ENCODE measurements at places on chromosomes 13 and 19.

GRCh38 chr13:94683409-94683808 is 28.9 kb downstream of the SOX21 start:
- peaks cover 35% of the 10 kb centered on the region for H3K27me3 ChIP-seq
- no peaks in the 10 kb centered on the region for H3K4me1 ChIP-seq
- H3K36me3 ChIP-seq = peaks cover 2% of the 10 kb centered on the region
- H3K27ac ChIP-seq = no peak overlapping the region
- no peak overlapping the region for H3K4me3 ChIP-seq

DNA sequence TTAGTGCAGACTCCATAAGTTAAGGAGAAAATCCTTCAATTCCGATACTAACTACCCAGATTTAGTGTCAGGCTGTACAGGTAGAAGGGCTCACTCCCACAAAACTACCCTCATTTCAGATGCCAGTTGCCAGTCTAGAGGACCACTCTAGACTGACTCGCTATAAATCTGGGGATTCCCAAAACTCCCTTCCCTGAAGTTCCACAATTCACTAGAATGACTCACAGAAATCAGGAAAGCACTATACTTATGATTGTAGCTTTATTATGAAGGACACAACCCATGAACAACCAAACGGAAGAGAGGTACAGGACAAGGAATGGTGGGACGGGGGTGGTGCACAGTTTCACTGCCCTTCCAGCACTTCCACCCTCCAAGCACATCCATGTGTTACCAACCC is 321.2 kb downstream of the DIAPH3 start:
- DNase-seq = no peak
- H3K4me1 ChIP-seq = no peaks in the 10 kb centered on the region
- H3K4me3 ChIP-seq = no peak overlapping the region
- H3K27me3 ChIP-seq = no peaks in the 10 kb centered on the region
- H3K27ac ChIP-seq = no peak overlapping the region
- peaks cover 2% of the 10 kb centered on the region for H3K36me3 ChIP-seq

DNA sequence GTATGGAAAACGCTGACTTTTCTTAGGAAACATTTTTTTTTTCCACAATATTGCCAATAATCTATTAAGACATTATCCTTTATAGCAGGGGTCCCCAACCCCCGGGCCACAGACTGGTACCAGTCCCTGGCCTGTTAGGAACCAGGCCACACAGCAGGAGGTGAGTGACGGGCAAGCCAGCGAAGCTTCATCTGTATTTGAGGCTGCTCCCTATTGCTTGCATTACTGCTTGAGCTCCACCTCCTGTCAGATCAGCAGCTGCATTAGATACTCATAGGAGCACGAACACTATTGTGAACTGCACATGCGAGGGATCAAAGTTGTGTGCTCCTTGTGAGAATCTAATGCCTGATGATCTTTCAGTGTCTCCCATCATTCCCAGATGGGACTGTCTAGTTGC is 793.7 kb downstream of the SLITRK5 start:
- no peaks in the 10 kb centered on the region for H3K36me3 ChIP-seq
- H3K27me3 ChIP-seq = no peaks in the 10 kb centered on the region
- no peak overlapping the region for H3K27ac ChIP-seq
- H3K4me3 ChIP-seq = no peak overlapping the region
- H3K4me1 ChIP-seq = no peaks in the 10 kb centered on the region

GRCh38 chr19:10116085-10116865 is 3.4 kb downstream of the EIF3G start:
- peak overlapping the region; percentile 72 for H3K27ac ChIP-seq
- peak overlapping the region; percentile 44 for H3K4me3 ChIP-seq
- H3K36me3 ChIP-seq = peaks cover 66% of the 10 kb centered on the region
- peaks cover 54% of the 10 kb centered on the region for H3K4me1 ChIP-seq
- no peak for DNase-seq

DNA sequence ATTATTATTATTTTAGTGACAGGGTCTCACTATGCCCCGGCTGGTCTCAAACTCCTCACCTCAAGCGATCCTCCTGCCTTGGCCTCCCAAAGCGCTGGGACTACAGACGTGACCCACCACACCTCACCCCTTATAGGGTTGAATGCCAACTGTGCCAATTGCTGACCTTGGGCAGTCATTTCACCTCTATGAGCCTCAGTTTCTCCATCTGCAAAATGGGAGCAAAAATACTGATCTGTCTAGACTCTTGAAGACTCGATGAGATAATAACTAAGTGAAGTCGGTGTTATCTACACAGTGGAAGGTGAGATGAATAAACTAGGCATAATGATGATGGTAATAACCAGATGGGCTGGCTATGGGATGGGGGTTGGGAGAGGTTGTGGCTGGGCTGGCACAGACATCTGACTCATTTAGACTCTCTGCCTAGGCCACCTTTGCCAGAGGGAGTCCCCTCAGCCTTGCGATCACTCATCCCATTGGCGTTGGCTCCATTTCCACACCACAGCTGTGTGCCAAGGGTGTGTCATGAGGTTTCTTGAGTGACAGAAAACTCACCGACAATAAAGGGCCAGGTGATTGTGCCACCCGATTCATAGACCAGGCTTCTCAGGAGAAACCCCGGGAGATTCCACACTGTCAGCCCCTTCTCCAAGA is at the start of gene CASP14:
TSS of gene CASP14 (plus strand) at position 596 of the 657 bp plus-strand sequence. CDS start 2,772 bp downstream, outside the sequence.
- DNase-seq = no peak
- H3K27ac ChIP-seq = no peak within 1 kb of the TSS
- peaks cover 62% of the 10 kb centered on the region for H3K27me3 ChIP-seq
- H3K4me1 ChIP-seq = no peaks in the 10 kb centered on the region
- H3K36me3 ChIP-seq = no peaks in the 10 kb centered on the region

DNA sequence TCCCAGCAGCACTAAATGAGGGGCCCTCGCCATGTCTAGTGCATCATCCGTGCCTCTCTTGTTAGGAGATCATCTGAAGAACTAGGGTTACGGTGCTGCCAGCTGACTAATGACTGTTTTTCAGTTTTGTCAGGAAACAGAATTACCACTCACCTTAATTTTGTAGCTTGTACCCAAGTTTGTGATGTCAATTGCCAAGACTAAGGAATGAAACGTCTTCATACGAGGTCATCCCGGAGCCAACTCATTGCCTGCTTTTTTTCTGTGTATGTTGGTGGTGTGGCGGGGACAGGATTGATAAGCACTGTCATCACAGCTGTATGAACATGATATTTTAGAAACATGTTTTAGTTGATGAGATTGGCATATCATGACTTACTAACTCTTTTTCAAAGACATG is 100.6 kb downstream of the TNFRSF19 start:
- H3K27ac ChIP-seq = no peak overlapping the region
- no peaks in the 10 kb centered on the region for H3K4me1 ChIP-seq
- no peak overlapping the region for H3K4me3 ChIP-seq
- H3K36me3 ChIP-seq = no peaks in the 10 kb centered on the region
- DNase-seq = no peak
- peaks cover 33% of the 10 kb centered on the region for H3K27me3 ChIP-seq

DNA sequence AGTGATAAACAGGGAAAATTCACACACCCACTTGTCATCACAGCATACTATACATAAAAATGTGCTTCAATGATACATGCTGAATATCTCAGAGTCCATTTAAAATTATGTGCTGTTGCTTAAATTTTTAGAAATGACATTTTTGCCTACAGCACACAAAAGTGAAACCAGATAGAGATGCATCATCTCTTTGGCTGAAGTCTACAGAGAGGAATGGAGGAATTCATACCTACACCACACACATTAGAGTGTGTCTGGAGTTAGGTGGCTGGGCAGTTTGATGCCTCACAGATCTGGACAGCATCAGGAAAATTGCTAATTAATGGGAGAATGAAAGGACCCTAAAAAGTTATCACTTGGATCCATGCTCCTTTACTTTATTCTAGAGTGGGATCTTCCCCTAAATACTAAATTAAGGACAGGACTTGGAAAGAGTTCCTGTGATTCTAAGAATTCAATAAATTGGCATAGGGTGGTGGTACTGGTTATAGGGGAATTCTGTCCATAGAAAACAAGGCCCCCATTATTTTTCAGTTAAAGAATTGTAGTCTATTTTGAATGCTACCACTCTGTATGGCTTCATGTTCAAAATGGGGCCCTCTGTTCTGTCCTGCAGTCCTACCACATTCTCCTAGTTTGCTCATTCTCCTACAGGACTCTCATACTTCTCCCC is 41.3 kb downstream of the RCBTB2 start:
- no peaks in the 10 kb centered on the region for H3K27me3 ChIP-seq
- no peak overlapping the region for H3K4me3 ChIP-seq
- H3K36me3 ChIP-seq = peaks cover 9% of the 10 kb centered on the region
- no peak for DNase-seq
- no peak overlapping the region for H3K27ac ChIP-seq

GRCh38 chr19:40663695-40664692 is 26.5 kb downstream of the NUMBL start:
- H3K27ac ChIP-seq = peak overlapping the region; percentile 85
- H3K4me3 ChIP-seq = peak overlapping the region; percentile 82
- H3K4me1 ChIP-seq = peaks cover 14% of the 10 kb centered on the region

GRCh38 chr13:88887045-88887662 is 1216.0 kb downstream of the SLITRK5 start:
- no peak overlapping the region for H3K4me3 ChIP-seq
- H3K27me3 ChIP-seq = no peaks in the 10 kb centered on the region
- H3K4me1 ChIP-seq = no peaks in the 10 kb centered on the region
- no peak for DNase-seq
- H3K36me3 ChIP-seq = no peaks in the 10 kb centered on the region
- H3K27ac ChIP-seq = no peak overlapping the region

DNA sequence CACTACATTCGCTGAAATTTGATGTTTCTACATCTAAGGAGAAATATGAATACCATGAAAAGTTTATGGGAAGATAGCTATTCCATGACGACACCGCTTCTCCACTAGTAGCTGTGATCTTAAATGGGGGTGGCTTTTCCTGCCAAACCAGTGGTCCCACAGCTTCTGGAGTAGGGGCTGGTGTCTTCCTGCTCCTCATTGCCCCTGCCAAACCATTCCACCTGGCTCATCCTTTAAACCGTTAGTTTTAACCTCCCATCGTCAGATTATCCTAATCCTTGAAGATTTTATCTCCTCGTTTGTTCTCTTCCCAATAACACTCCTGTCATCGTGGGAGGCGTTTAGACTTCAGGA is 568 bp upstream of the ZNF230 start:
- peak overlapping the region; percentile 96 for H3K4me3 ChIP-seq
- peaks cover 8% of the 10 kb centered on the region for H3K36me3 ChIP-seq

DNA sequence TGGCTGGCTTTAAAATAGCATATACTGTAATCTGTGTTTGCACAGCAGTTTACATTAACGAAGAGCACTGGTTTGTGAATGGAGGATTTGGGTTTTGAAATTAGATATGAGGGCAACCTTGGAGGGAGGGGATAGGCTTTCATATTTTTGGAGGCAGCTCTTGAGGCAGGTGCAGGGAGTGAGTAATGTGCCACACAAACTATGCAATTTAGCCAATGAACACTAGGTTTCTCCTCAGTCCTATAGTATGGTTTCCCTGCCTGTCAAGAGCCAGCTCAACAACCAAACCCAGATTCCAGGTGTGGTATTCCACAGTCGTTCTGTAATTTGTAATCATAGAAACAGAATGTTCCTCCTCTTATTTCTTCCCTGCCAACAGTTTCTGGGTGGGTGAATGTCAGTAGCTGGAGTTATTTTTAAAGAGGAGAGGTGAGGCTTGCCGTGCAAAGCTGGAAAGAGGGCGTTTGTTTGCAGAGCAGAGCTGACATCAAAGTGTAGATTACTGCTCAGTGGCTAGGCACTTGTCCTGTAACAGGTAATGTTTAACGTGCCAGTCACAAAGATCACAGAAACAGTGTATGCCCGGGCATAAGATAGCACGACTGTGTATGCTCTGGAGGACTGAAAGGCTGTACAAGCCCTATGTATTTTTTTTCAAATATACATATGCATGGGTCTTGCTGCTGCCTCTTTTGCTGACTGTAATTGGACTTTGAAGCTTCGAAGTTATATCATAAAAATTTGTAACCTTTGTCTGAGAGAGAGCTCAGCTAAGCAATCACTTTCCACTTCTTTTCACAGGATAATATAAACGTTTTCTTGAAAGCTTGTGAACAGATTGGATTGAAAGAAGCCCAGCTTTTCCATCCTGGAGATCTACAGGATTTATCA is 124.2 kb downstream of the LMO7 start:
- peaks cover 4% of the 10 kb centered on the region for H3K36me3 ChIP-seq
- H3K27ac ChIP-seq = peak overlapping the region; percentile 68
- peaks cover 29% of the 10 kb centered on the region for H3K4me1 ChIP-seq
- peak overlapping the region; percentile 72 for H3K4me3 ChIP-seq
- no peaks in the 10 kb centered on the region for H3K27me3 ChIP-seq
- DNase-seq = no peak

- no peak for DNase-seq
- H3K4me1 ChIP-seq = no peaks in the 10 kb centered on the region
- H3K27me3 ChIP-seq = no peaks in the 10 kb centered on the region
- H3K36me3 ChIP-seq = peaks cover 2% of the 10 kb centered on the region
These were observed 221.8 kb upstream of the UBL3 start for GRCh38 chr13:30071969-30072817.

- no peak overlapping the region for H3K27ac ChIP-seq
- peak overlapping the region; percentile 68 for H3K4me3 ChIP-seq
- no peak for DNase-seq
These were observed 115.1 kb downstream of the KCNRG start for GRCh38 chr13:50130123-50130946.

GRCh38 chr13:85148009-85148408 is 651.2 kb downstream of the SLITRK6 start:
- H3K4me1 ChIP-seq = no peaks in the 10 kb centered on the region
- no peak overlapping the region for H3K27ac ChIP-seq
- DNase-seq = no peak

DNA sequence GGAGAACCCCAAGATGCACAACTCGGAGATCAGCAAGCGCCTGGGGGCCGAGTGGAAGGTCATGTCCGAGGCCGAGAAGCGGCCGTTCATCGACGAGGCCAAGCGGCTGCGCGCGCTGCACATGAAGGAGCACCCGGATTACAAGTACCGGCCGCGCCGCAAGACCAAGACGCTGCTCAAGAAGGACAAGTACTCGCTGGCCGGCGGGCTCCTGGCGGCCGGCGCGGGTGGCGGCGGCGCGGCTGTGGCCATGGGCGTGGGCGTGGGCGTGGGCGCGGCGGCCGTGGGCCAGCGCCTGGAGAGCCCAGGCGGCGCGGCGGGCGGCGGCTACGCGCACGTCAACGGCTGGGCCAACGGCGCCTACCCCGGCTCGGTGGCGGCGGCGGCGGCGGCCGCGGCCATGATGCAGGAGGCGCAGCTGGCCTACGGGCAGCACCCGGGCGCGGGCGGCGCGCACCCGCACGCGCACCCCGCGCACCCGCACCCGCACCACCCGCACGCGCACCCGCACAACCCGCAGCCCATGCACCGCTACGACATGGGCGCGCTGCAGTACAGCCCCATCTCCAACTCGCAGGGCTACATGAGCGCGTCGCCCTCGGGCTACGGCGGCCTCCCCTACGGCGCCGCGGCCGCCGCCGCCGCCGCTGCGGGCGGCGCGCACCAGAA is 1.1 kb downstream of the SOX1 start:
- peaks cover 1% of the 10 kb centered on the region for H3K36me3 ChIP-seq
- no peak for DNase-seq
- H3K27ac ChIP-seq = no peak overlapping the region

DNA sequence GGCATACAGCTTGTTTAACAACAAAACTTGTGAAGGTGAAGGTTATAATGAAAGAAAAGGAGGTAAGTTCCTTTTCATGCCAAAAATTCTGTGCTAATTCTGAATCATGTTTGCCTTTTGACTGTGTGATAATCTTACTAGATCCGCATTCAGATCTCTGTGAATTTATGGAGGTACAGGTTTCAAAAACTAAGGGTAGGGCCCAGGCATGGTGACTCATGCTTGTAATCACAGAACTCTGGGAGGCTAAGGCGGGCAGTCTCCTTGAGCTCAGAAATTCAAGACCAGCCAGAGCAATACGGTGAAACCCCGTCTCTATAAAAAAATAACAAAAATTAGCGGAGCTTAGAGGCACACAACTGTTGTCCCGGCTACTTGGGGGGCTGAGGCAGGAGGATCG is 45.9 kb downstream of the PCDH9 start:
- no peaks in the 10 kb centered on the region for H3K4me1 ChIP-seq
- no peak overlapping the region for H3K4me3 ChIP-seq
- DNase-seq = no peak
- H3K36me3 ChIP-seq = no peaks in the 10 kb centered on the region
- H3K27me3 ChIP-seq = no peaks in the 10 kb centered on the region

Data from central memory CD8-positive, alpha-beta T cell (primary cell).